ENCODE measurements at places on chromosomes 13 and 19.
A peak's percentile ranks its signal among the peaks of the same experiment; 100 is the strongest.

- DNase-seq = no peak
Measured at GRCh38 chr19:48552406-48553322, 692 bp downstream of the SULT2B1 start.

DNA sequence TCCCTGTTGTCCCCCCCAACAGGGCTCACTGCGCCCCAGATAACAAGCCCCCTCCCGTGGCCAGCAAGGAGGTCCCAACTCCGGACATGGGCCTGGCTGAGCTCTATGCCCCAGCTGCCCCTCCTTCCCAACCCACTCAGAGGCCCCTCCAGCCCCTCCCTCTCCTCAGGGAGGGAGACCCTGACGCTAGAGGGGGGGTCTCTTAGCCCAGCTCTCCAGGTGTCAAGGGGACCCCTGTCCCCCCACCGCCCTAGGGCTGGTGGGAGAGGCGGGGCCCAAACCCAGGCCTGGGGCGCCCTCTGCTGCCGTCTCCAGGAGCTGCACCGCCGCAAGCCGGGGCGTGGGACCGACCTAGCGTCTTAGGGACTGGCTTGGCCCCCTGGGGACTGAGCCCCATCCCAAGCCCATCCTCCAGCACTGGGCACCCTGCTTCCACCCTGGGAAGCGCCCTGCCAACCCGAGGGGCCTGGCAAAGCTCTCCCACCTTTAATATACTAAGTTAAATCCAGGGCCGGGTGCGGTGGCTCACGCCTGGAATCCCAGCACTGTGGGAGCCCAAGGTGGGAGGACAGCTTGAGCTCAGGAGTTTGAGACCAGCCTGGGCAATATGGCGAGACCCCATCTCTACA lies 1.4 kb downstream of the GRIN3B start:
- peak; percentile 65 for DNase-seq

- no peak for DNase-seq
Measured at GRCh38 chr19:1237027-1237659, 662 bp downstream of the CBARP start.

- DNase-seq = no peak
Measured at GRCh38 chr19:12646551-12646950, 20.0 kb downstream of the MAN2B1 start.

- DNase-seq = no peak
Measured at GRCh38 chr19:1038978-1039645, 795 bp upstream of the ABCA7 start.

DNA sequence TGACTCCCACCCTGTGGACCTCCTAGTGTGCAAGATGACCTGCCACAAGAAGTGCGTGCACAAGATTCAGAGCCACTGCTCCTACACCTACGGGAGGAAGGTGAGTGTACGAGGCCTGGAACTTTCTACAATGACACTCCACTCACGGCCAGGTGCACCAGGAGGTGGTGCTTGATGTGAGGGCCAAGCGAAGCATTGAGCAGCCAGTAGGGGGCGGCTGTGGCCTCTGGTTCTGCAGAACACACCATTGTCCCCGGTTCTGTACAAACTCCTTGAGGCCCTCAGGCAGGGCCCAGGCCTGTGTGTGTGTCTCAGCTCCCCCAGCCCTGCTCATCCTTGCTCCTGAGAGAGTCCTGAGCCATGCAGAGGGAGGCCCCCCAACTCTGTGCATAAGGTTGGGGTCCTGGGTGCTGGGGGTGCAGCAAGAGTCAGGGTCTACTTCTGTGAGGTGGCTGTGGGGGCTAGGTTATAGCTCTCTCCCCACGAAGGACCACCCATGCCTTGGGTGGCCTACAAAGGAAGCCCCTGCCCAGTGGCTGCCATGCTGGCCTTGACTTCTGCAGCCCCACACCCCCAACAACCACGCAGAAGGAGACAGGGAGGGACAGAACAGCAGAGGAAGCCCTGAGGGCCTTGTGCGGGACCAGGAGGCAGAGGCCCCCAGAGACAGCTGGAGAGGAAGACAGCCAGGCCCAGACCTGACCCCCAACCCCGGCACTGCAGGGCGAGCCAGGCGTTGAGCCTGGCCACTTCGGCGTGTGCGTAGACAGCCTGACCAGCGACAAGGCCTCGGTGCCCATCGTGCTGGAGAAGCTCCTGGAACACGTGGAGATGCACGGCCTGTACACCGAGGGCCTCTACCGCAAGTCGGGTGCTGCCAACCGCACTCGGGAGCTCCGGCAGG lies 9.7 kb upstream of the USE1 start:
- DNase-seq = peak; percentile 65

- no peak for DNase-seq
Measured at GRCh38 chr19:57473646-57474045, 3.7 kb downstream of the ZNF772 start.

- DNase-seq = no peak
Measured at GRCh38 chr19:18520848-18521691, 800 bp downstream of the ELL start.
